CD8-positive, alpha-beta memory T cell (primary cell): ENCODE measurements at places on chromosomes 2 and 18. TPM values are rescaled to one million over a fixed set of nuclear protein-coding genes. Genes with fewer than 3 reads are reported as not detected.

DNA sequence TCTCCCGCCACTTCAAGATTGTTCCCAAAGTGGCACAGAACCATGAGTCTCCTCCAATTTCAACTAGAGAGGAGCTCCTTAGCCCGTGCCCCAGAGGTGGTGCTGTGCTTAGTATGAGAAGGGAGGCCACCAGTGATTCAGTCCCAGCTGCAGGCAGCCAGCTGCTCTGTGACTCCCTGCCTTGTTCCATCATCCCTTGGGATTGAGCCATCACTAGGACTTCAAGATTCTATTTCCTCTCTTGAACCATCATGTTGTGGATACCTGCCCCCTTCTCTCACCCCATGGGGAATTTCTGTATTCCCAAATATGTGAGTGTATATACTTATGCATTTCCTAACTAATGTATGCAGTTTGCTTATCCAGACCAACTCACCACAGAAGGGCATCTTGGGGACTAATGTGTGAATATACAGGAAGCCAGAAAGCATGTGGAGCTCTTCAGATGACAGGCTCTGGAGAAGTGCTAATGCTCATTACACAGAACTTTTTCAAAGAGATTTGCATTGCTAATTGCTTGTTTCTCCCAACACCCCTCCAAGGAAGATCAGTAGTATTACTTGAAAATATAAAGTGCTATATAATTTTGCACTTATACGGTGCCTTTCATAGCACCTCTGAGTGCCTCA, 111.0 kb upstream of the MAP3K20 start:
- H3K27ac ChIP-seq: no peak overlapping the region
- no peaks in the 10 kb centered on the region for H3K27me3 ChIP-seq
- H3K36me3 ChIP-seq: no peaks in the 10 kb centered on the region
- H3K4me1 ChIP-seq: no peaks in the 10 kb centered on the region

The EN1 gene
- total RNA-seq: not detected

The ATP6V1B1 gene
- total RNA-seq: not detected

The EDAR gene
- 0.07 TPM for total RNA-seq

- H3K36me3 ChIP-seq: no peaks in the 10 kb centered on the region
- peaks cover 98% of the 10 kb centered on the region for H3K4me1 ChIP-seq
- peak overlapping the region; percentile 36 for H3K4me3 ChIP-seq
- DNase-seq: no peak
Observed at GRCh38 chr2:197204519-197205250, 105.9 kb downstream of the ANKRD44 start.

DNA sequence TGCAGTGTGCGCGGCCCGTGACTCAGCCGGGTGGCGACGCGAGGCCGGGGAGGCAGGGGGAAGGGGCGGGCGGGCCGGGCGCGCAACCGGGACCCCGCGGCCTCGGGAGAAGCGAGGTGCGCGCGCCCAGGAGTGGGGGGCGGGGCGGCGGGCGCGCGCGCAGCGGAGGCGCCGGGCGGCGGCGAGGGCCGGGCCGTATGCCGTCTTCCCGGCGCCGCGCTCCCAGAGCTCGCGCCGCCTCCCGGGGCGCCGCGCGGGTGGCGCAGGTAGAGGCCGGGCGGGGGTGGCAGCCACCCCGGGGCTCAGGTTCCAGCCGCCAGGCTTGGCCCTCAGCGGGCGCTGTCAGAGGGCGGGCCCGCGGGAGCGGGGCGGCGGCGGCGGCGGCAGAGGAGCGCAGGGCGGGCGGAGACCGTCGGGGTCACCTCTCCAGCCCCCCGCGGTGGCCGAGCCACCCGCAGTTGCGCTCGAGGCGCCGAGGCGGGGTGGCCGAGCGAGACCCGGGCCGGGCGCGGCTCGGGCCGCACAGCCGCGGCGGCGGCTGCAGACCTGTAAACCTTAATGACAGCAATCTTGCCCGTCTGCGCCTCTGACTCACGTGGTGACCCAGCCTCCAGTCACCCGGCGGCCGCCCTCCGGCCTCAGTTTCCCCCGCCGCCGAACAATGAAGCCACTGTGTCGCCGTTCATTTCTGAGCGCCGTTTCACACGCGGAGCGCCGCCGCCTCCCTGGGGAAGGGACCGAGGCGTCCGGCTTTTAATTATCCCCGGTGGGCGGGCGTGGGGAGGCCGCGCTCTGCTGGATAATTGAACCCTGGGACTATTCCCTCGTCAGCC, 25.3 kb upstream of the SMAD7 start:
- H3K4me1 ChIP-seq: peaks cover 9% of the 10 kb centered on the region
- no peaks in the 10 kb centered on the region for H3K27me3 ChIP-seq
- DNase-seq: peak; percentile 73
- peak overlapping the region; percentile 56 for H3K4me3 ChIP-seq
- no peak overlapping the region for H3K27ac ChIP-seq

- no peaks in the 10 kb centered on the region for H3K36me3 ChIP-seq
- no peaks in the 10 kb centered on the region for H3K27me3 ChIP-seq
- DNase-seq: no peak
- no peak overlapping the region for H3K4me3 ChIP-seq
- H3K4me1 ChIP-seq: no peaks in the 10 kb centered on the region
Observed at GRCh38 chr2:128396500-128396891, 77.8 kb upstream of the HS6ST1 start.

DNA sequence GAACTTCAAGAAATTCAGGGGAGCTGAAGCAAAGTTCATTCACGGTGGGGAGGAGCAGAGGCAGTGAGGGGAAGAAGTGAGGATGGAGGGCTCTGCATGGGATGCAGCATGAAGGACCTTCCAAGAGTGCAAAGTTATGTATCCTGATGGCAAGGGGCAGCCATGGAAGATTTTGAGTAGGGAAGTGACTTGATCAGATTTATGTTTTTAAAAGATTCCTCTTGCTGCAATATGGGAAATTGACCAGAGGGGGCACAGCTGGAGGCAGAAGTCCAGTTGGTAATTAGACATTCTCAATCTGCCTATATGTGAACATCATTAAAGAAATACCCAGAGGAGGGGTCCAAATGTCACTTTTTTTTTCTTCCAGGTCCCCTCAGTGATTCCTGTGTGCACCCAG, 21.5 kb upstream of the ANXA4 start:
- H3K36me3 ChIP-seq: no peaks in the 10 kb centered on the region
- peaks cover 6% of the 10 kb centered on the region for H3K4me1 ChIP-seq
- no peaks in the 10 kb centered on the region for H3K27me3 ChIP-seq
- H3K27ac ChIP-seq: no peak overlapping the region
- no peak overlapping the region for H3K4me3 ChIP-seq

DNA sequence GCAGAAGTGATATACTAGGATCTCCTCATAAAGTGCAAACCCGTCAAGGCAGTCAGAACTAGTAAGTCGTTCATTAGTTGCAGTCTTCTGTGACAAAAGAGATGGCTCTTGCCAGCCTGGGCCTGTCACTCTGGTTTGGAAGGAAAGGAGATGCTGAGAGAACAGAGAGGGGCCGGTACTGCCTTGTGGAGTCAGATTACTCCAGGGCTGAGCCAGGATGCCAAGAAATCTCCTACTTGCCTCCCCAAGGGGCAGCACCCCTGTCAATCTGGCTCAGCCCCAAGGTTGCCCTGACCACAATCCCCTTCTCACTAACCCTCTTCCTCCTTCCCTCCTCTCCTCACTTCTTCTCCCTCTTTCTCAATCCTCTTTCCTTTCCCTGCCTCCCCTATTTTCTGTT, 62.9 kb upstream of the ASPRV1 start:
- no peak overlapping the region for H3K27ac ChIP-seq
- H3K4me3 ChIP-seq: no peak overlapping the region
- H3K4me1 ChIP-seq: no peaks in the 10 kb centered on the region
- H3K27me3 ChIP-seq: no peaks in the 10 kb centered on the region

DNA sequence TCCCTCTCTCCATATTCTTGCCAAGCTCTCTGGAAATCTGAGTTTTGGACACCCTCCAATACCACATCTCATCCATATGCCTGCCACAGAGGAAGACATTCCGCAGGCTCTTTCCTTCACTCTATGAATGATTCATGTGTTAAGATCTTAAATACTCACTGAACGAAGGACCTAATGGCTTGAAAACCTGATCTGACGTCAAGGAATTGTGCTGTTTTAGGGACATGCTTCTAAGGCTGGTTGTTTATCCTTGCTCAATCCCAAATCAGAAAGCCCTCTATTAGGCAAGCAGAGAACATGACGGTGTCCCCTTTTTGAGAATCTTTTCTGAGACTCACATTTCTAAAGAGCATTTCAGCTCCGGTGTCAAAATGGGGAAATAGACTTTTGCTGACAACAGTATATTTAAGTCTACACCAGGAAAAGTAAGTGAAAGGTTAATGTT, 83.7 kb upstream of the GALNT5 start:
- no peak for DNase-seq
- H3K27me3 ChIP-seq: no peaks in the 10 kb centered on the region
- no peaks in the 10 kb centered on the region for H3K36me3 ChIP-seq
- no peak overlapping the region for H3K4me3 ChIP-seq
- no peaks in the 10 kb centered on the region for H3K4me1 ChIP-seq
- no peak overlapping the region for H3K27ac ChIP-seq

DNA sequence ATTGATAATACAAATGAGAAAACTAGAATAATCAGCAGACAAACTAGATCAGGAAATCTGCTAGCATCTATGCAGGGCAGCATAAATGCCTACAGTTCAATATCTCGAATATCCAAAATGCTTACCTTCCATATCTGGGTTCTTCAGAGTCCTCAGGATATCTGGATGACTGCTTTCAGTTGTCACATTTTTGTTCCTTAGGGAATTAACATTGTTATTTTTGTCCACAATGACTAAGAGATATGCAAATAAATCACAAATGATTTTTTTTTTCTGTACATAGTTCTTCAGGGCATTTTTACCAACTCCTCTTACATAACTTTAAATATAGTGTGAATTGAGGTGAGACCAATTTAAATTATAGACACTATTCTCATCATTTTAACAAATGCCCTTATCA, 80.9 kb downstream of the AQP4 start:
- H3K4me3 ChIP-seq: no peak overlapping the region
- no peaks in the 10 kb centered on the region for H3K27me3 ChIP-seq
- no peaks in the 10 kb centered on the region for H3K4me1 ChIP-seq
- no peak for DNase-seq
- no peaks in the 10 kb centered on the region for H3K36me3 ChIP-seq

The SLC14A1 gene
- 2.3 TPM for total RNA-seq

DNA sequence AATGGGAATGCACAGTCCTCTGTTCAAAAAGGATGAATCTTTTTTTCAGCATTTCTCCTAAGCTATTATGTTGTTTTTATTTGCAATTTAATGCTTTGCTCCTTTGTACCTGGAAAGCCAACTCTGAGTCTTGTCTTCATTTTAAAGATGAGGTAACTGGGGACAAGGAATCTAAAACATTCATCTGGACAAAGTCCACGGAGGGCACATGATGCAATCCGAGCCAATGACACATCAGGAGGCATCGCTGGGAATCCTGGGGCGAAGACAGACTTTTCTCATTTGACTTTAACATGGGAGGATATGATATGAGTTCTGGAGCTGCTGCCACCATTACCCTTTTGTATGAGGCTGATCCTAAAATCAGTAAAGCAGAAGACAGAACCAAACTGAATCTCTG, 116.5 kb upstream of the REG3G start:
- no peak for DNase-seq
- H3K36me3 ChIP-seq: no peaks in the 10 kb centered on the region
- no peaks in the 10 kb centered on the region for H3K27me3 ChIP-seq
- no peak overlapping the region for H3K27ac ChIP-seq
- no peak overlapping the region for H3K4me3 ChIP-seq
- no peaks in the 10 kb centered on the region for H3K4me1 ChIP-seq

GRCh38 chr2:212073360-212073759, 465.2 kb downstream of the ERBB4 start:
- H3K27ac ChIP-seq: no peak overlapping the region
- H3K27me3 ChIP-seq: no peaks in the 10 kb centered on the region
- H3K4me1 ChIP-seq: no peaks in the 10 kb centered on the region
- no peak overlapping the region for H3K4me3 ChIP-seq

GRCh38 chr2:224892574-224893204, 149.6 kb downstream of the DOCK10 start:
- no peak for DNase-seq
- H3K36me3 ChIP-seq: peaks cover 24% of the 10 kb centered on the region
- H3K4me1 ChIP-seq: peaks cover 12% of the 10 kb centered on the region
- H3K4me3 ChIP-seq: no peak overlapping the region
- no peak overlapping the region for H3K27ac ChIP-seq

The TCF7L1 gene
- not detected for total RNA-seq

DNA sequence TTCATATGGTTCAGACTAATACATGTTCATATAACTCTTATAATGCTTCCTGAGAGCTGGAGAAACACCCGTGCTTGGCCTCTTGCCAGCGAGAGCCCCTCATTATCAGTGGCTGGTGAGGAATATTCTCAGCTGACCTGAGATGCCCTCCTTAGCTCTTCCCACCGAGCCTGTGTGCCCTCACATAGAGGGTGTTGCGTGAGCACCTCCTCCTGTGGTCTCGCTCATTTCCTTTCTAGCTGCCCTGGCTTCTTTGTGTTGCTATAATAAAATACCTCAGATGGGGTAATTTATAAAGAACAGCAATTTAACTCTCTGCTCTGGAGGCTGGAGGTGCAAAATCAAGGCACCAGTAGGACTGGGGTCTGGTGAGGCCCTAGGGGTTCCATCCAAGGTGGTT, 80.5 kb upstream of the ALKAL2 start:
- no peak overlapping the region for H3K4me3 ChIP-seq
- no peak overlapping the region for H3K27ac ChIP-seq
- H3K4me1 ChIP-seq: no peaks in the 10 kb centered on the region
- no peaks in the 10 kb centered on the region for H3K27me3 ChIP-seq

- H3K27ac ChIP-seq: no peak overlapping the region
- no peaks in the 10 kb centered on the region for H3K36me3 ChIP-seq
- no peak overlapping the region for H3K4me3 ChIP-seq
Observed at GRCh38 chr2:9979977-9980376, 28.5 kb downstream of the GRHL1 start.

The SNORC gene
- total RNA-seq: 1.5 TPM

DNA sequence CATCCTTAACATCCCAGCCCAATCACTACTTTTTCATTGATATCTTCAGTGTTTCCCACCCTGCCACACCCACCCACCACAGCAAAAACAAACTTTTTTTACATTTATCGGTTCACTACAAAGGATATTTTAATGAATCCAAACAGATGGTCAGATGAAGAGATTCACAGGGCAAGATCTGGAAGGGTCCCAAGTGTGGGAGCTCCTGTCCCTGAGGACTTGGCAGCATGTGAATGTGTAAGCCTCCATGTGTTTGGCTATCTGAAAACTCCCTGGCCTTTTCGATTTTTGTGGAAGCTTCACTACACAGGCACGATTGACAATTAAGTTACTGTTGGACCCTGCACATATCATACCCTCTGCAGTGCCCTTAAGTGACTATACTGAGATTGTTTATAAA, 48.1 kb upstream of the CRIM1 start:
- no peak for DNase-seq
- H3K27ac ChIP-seq: no peak overlapping the region
- H3K36me3 ChIP-seq: no peaks in the 10 kb centered on the region
- no peak overlapping the region for H3K4me3 ChIP-seq
- H3K4me1 ChIP-seq: no peaks in the 10 kb centered on the region
- H3K27me3 ChIP-seq: no peaks in the 10 kb centered on the region

The LBX2 gene
- 0.94 TPM for total RNA-seq

DNA sequence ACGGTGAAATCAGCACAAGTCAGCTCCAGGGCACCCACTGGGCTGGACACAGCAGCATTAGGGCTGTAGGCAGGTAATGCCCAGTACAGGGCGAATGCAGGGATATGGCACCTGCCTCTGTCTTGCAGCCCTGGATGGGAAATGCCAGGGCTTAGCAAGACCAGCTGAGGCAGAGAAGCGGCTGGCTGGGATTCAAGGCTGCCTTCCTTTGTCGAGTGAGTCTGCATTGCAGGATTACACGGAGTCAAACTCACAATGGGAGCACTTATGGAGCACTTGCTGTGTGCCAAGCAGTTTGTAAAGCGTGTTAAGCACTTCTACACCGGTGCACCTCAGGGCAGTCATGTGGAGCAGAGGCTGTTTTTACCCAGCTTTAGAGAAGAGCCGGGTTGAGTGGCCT, 87.3 kb upstream of the HDAC4 start:
- no peaks in the 10 kb centered on the region for H3K4me1 ChIP-seq
